Heart left ventricle (tissue), 16 donors: ENCODE measurements at places on chromosomes 3 and 15. TPM values are rescaled to one million over a fixed set of nuclear protein-coding genes. Genes with fewer than 3 reads are reported as not detected.

EPHA3 gene
- 5.6 TPM for total RNA-seq

NOX5 gene
- 0.08 TPM for total RNA-seq

EPHB1 gene
- total RNA-seq = 1.1 TPM

ISLR gene
- total RNA-seq = 5.8 TPM

PDIA5 gene
- 6.6 TPM for total RNA-seq

GABRB3 gene
- total RNA-seq = 2.8 TPM

SLC2A2 gene
- total RNA-seq = not detected
